Stimulated activated CD4-positive, alpha-beta T cell treated with anti-CD3 and anti-CD28 coated beads, Interleukin-1b, Interleukin-23, amount 100 ng/mL, for 48 hours (primary cell): ENCODE measurements at places on chromosomes 7 and 10.

- no peak for DNase-seq
These were observed 217.0 kb upstream of the ADARB2 start for GRCh38 chr10:1954300-1954699.

- no peak for DNase-seq
These were observed 3.3 kb downstream of the MKI67 start for GRCh38 chr10:128122931-128123330.

- peak; percentile 55 for DNase-seq
These were observed 49.6 kb downstream of the CYCS start for GRCh38 chr7:25075459-25075858.

DNA sequence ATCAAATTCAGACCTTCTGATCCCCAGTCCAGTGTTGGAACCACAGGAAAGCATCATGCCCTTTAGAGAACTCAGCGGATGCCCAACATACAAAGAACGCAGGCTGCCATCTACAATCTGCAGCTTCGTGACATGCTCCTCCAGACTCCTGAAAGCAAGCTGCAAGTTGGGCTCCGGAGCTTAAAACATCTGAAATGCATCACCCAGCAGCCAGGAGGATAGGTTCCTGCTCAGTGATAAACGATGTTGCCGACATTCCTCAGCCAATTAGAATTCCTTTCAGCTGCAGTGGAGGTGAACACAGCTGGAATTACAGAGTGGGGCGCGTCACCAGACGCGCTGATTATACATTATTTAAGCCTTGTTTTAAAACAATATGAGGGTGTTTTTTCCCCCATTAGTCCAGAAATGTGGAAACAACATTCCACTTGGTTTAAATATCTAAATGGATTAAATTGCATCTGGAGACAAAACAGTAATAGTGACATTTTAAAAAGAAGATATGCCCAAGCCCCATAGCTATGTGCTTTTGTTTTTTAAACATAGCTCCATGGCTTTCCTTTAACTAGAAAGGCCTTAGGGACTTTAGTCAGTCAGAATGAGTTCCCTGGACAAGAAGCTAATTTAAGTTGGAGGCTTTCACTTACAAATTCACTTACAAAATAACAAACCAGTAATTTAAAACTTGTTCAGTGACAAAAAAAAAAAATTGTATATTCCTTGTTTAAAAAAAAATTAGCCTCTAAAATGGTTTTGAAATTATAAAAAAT, 6.3 kb downstream of the SMURF1 start:
- DNase-seq: no peak

DNA sequence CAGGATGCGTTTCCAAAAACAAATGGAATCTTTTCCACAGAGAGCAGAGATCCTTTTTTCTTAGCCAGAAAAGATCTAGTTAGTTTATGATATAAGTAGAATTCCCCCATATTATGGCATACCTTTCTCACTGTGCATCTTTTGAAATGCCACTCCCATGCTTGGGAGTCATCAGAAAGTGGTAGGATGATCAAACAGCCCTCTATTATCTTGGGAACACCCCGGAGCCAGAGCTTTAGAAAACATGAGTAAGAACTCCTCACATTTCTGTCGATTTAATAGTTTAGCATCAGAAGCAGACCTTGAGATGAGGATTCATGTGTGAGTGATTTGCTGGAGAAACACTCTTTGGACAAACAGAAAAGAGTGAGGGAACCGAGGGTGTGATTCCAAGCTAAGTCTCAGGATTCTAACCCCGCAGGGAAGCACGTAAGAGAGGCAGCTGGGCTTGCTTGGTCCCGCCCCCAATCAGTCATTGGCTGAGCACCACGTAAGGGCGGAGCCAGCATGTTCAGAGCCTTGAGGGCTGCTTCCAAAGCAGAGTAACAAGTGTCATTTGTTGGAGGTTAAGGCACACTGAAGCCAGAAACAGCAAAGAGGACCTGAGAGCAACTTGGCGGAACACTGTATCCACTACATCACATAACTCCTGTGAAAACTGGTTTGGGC, 43.7 kb upstream of the NXPH1 start:
- no peak for DNase-seq

DNA sequence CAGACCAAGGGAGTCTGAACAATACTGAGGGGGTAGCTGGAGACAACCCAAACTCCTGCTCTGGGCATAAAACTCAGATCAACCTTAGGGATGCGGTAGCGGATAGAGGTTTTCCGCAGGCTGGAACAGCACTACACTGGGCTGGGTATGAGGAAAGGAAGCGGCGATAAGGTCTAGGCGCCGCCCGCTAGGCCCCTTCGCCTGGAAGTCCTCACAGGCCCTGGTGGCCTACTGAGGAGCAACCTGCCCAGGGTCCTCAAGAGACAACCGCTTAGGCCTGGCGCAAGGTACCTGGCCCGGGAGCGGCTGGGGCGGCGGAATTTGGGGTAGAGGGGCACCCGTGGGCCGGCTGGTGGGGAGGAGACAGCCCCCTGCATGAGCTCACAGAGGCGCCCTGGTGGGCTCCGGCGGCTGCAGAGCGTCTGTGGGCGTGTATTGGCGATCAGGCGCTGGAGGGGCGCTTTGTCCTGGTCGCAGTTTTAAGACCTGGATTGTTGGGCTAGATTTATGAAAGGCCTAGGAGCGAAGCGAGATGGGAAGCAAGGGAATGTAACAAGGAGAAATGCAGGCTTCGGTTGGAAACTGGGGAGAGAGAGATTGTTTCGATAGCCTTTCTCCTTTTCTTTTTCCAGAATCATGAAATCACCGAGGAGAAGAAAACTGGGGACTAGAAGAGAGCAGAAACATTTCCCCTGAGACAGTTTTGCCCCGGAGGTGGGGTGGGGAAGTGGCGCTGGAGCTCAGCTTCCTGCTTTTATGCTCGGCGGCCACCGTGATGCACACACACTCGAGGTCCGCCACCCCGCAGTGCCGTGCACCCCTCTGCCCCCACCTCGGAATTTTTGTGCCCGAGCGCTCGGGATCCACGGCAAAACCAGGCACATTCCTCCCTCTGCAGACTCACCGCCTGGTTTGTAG, 2.4 kb upstream of the NKX2-3 start:
- DNase-seq: no peak

GRCh38 chr10:5549462-5550249, 24.9 kb downstream of the CALML3 start:
- no peak for DNase-seq

DNA sequence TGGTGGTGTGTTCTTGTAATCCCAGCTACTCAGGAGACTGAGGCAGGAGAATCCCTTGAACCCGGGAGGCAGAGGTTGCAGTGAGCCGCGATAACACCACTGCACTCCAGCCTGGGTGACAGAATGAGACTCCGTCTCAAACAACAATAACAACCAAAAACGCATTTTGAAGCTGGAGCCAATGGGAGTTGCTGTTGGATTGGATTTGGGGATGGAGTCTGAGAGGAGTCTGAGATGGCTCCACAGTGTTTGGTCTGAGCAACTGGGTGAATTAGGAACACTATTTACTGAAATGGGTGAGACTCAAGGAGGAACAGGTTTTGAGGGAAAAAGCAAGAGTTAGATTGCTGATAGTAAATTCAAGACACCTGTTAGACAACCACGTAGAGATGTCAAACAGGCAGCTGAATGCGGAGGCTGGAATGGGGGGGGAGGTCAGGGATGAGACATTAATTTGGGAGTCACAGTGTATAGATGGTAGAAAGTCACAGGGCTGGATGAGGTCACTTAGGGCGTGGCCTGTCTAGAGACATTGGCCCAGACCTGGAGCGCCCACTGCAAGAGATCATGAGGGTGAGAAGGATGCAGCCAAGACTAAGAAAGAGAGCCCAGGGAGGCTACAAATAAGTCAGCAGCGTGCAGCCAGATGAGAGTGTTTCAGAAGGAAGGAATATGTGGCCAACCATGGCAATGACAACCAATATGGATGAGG, 56.4 kb downstream of the CYCS start:
- no peak for DNase-seq

GRCh38 chr10:98259606-98260315, 8.2 kb downstream of the LOXL4 start:
- no peak for DNase-seq

DNA sequence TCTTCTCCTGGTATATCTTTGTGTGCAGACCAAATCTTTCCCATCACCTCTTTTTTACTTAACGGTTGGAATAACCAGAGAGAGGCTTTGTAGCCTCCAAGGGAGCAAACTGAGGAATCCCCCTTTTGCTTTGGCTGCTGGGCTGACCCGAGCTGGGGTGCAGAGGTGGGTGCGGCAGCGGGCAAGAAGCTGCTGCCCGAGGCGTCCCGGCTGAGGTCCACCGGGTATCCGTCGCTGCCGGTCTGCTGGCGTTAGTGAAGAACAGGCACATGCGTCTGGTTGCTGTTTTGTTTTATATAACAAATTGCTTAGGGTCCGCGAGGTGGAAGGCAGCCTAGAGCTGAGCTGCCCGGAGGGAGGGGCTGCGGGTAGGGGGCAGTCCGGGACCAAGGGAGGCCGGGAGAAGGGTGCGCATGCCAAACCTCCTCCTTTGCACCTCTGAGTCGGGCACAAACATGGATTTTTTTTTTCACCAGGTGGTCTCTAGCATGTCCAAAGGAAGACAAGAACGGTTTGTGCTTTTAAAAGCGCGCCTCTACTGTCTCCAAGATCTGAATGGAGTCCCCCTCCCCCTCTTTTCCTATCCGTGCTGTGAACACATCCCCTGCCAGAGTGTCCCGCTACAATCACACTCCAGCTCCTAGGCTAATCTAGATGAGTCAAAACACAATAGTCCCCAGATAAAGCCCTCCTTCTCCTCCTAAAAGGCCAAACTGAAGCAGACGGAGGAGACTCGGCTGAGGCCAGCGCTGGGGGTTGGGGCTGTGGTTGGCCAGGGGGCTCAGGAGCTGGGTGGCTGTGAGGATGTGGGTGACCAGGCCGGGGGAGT, 6.8 kb upstream of the GATA3 start:
- no peak for DNase-seq

- DNase-seq: no peak
These were observed 14.4 kb upstream of the UTF1 start for GRCh38 chr10:133215586-133215985.

DNA sequence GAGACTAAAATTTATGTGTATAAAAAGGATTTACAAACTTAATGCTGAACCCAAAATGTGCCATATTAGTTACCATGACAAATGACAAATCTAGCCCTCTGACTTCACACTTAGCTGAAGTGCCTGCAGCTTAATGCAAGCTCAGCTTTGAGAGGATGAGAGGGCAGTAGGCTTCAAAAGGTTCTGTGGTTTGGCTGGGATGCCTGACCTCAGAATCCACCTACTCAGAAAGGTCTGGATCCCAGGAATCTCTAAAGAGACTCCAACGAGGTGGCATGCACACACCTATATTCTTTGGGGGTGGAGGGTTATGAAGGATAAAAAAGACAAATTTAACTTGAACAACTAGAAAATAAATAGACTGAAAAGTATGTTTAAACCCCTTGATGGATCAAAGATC, 213.4 kb downstream of the TAX1BP1 start:
- DNase-seq: no peak

GRCh38 chr7:11177793-11178192, 204.1 kb downstream of the PHF14 start:
- DNase-seq: no peak

DNA sequence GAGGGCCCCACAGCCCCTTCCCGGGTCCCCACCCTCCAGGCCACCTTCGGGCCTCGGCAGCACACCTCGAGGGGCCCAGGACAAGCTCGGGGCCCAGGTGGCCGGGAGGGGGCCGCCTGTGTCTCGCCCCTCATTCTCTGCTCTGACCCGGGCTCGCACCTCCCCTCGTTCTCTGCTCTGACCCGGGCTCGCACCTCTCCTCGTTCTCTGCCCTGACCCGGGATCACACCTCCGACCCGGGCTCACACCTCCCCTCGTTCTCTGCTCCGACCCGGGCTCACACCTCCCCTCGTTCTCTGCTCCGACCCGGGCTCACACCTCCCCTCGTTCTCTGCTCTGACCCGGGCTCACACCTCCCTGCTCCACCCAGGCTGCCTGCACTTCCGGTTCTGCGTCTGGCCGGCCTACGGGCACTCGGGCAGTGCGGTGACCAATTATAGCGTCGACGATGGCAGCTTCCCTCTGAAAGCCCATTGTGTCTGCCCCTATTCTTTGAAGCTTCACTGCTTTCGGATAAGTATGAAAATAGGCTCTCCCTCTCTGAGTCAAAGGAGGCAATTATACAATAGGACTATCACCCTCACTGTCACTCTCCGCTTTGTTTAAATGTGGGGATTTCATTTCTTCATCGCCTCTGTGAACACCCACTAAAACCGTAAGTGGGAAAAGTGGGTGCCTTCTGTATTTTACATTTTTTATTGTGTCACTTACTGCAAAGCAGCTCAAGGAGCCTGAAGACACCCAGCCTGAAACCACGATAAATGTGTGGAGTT, 457.4 kb downstream of the DNAJB6 start:
- no peak for DNase-seq

- DNase-seq: no peak
These were observed 33.5 kb downstream of the PLCE1 start for GRCh38 chr10:94027197-94027596.

DNA sequence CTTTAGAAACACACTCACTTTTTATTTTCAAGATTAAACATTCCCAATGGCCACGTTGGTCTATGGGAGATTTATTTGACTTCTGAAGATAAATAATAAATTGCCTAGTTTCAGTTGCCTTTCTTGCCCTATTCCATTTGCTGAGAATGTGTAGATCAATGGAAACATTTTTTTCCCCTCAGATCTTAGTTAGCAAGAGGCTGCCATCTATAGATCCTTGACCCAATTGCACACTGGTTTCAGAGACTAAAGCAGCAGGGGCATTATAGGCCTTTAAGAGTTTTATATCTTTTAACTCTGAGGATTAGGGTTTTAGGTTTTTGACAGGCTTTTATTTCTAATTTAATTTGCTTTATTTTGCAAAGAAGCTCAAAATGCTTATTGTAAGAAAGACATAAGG, 163.2 kb upstream of the GPR26 start:
- no peak for DNase-seq

- no peak for DNase-seq
These were observed 15.6 kb downstream of the CLRN3 start for GRCh38 chr10:127877116-127877515.

GRCh38 chr10:29496341-29497162, 138.2 kb downstream of the SVIL start:
- DNase-seq: peak; percentile 56
